ENCODE measurements at places on chromosomes 6 and 20. TPM values are rescaled to one million over a fixed set of nuclear protein-coding genes. Genes with fewer than 3 reads are reported as not detected.

GRCh38 chr20:23554401-23554800 is 13.9 kb downstream of the CST9L start:
- DNase-seq, result no peak

- DNase-seq, result no peak
Observed at GRCh38 chr6:55778705-55779104, 96.7 kb downstream of the BMP5 start.

DNA sequence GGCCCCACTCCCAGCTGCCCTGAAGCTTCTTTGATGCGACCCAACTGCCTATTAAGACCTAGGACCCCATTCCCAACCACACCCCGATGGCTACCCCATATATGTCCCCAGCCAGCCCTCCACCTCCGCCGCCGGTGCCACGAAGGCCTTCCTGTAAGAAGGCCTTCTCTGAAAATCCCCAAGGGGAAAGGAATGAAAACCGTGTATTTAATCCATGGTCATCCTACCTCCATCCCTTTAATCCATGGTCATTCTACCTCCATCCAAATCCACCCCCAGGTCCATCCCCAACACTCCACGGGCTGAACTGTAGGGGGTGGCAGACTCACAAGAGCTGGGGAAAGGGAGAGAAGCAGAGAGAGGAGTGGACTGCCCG is 545 bp upstream of the VSX1 start:
- DNase-seq, result no peak

GRCh38 chr6:77561768-77562314 is 91.0 kb upstream of the MEI4 start:
- DNase-seq, result no peak

- no peak for DNase-seq
Observed at GRCh38 chr6:56725254-56725653, 82.6 kb upstream of the DST start.

- no peak for DNase-seq
Observed at GRCh38 chr6:26133730-26134129, 46.5 kb downstream of the HFE start.

- DNase-seq, result no peak
Observed at GRCh38 chr20:36720510-36720909, 25.4 kb downstream of the NDRG3 start.

GRCh38 chr6:135173989-135174484 is 7.1 kb upstream of the MYB start:
- no peak for DNase-seq

DNA sequence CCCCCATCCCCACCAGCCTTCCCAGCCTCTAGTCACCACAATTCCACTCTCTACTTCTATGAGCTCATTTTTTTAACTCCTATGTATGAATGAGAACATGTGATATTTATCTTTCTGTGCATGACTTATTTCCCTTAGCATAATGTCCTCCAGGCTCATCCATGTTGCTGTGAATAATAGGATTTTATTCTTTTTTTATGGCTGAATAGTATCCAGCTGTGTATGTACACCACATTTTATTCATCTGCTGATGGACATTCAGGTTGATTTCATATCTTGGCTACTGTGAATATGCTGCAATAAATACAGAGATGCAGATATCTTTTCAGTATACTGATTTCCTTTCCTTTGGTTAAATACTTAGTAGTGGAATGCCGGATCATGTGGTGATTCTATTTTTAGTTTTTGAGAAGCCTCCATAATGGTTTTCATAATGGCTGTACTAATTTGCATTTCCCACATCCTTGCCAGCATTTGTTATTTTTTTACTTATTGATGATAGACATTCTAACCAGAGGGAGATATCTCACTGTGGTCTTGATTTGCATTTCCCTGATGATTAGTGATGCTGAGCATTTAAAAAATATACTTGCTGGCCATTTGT is 194.9 kb downstream of the PACRG start:
- no peak for DNase-seq

GRCh38 chr6:105485456-105485855 is 82.6 kb upstream of the PREP start:
- no peak for DNase-seq

GRCh38 chr6:83072726-83073125 is 5.3 kb downstream of the DOP1A start:
- no peak for DNase-seq

DNA sequence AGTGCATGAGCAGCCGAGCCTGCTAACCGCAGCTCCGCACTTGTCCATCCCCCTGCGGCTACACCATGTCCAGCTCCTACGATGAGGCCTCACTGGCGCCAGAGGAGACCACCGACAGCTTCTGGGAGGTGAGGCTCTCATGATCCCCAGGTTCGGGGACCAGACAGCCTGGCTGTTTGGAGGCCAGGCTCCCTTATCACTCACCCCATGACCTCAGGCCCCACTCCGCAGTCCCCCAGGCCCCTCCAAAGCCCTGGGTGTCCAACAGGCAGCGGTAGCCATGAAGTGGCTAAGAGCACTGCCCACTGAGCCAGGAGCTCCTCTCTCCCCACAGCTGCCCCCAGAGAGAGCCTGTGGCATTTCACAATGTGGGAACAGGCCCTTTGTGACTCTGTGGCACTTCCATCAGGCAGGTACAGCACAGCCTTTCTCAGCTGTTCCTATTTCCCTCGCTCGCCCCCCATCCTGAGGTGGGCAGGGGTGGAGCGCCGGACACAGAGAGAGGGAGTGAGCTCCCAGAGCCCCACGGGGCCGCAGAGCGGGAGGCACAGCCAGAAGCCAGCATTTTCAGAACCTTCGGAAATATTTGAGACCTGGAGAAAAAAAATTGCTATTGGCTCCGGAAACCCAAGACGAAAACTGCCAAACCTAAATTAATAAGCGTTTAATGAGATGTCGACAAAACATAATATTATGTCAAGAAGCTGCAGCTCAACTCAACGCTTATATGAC is 29.7 kb downstream of the SPDEF start:
- no peak for DNase-seq

DNA sequence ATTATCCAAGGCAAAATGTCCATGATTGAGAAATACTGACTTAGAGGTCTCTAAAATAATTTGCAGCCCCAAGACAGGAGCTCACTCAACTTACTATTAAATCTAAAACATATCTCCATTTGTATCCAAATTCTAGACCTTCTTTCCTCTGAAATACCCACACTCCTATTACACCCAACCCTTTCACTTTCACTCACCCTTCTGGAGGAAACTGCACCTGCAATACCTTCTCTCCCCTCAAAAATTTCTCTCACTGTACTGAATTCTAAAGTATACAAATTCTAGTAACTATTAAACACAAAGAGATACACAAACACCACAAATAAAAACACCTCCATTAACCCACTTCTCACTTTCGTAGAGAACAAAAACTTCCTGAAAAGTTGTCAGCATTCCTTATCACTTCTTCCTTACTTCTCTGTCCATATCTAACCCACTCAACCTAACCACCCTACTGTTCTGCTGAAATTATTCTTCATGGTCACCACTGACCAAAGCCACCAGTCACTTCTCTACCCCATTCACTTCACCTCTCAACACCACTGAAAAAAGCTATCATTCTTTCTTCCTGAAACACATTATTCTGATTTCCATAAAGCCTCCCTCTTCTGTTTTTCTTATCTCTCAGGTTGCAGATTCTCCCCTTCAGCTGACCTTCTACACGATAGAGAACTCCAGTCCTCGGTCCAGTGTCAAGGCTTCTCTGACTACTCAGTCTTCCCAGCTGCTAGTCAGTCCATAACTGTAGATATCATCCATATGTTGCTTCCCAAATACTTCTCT is 12.0 kb downstream of the LMBRD1 start:
- no peak for DNase-seq

- no peak for DNase-seq
Observed at GRCh38 chr6:143806282-143807102, 36.6 kb upstream of the LTV1 start.

DNA sequence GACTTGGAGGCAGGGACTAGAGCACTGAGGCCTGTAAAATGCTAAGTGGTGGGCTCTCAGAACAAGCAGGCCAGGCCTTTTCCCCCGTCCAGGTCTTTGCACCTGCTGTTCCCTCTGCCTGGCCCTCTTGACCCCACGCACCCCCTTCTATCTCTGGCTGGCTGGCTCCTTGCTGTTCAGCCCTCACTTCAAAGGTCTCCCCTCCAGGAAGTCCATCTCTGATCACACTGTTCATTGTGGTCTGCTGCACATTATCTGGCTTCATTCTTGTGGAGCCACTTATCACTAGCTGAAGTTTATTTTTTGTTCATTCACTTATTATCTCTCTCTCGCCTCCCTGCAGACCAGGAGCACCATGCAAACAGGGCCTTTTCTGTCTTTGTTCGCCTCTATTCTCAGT is 24.5 kb downstream of the SLC13A3 start:
- DNase-seq, result no peak

GRCh38 chr20:19944772-19945459 is 72.2 kb upstream of the NAA20 start:
- DNase-seq, result no peak

DNA sequence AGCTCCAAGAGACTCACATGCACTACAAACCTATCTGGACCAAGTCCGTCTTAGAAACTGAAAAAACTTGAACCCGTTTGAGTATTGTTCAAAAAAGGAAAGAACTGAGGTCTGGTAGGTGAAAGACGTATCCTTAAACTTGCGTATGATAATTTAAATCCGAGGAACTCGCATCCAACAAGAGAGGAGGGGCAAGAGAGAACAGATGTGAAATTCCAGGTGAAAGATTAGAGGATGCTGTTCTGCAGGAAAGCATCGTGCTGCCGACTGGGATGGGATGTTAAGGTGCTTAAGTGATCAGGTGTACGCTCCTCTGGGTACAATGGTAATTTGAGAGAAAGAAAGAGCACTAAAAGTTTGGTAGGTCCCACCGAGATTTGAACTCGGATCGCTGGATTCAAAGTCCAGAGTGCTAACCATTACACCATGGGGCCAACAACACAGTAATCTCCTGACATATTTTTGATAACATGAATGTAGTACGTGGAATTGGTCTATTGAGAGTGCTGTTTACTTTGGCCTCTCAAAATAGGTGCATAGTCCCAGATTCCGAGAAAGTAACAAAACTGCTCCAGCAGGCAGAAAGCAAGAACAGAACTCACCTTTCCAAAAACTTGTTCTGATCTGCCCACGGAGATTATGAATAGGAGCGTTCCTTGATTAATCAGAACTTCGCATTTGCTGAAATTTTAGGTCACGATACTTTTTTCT is 53.5 kb upstream of the BTN3A2 start:
- DNase-seq, result no peak

- DNase-seq, result no peak
Observed at GRCh38 chr6:148332088-148332487, 10.6 kb upstream of the SASH1 start.

GRCh38 chr6:22350109-22350508 is 53.3 kb upstream of the PRL start:
- DNase-seq, result no peak

- DNase-seq, result no peak
Observed at GRCh38 chr6:16756660-16757255, 4.5 kb downstream of the ATXN1 start.

DNA sequence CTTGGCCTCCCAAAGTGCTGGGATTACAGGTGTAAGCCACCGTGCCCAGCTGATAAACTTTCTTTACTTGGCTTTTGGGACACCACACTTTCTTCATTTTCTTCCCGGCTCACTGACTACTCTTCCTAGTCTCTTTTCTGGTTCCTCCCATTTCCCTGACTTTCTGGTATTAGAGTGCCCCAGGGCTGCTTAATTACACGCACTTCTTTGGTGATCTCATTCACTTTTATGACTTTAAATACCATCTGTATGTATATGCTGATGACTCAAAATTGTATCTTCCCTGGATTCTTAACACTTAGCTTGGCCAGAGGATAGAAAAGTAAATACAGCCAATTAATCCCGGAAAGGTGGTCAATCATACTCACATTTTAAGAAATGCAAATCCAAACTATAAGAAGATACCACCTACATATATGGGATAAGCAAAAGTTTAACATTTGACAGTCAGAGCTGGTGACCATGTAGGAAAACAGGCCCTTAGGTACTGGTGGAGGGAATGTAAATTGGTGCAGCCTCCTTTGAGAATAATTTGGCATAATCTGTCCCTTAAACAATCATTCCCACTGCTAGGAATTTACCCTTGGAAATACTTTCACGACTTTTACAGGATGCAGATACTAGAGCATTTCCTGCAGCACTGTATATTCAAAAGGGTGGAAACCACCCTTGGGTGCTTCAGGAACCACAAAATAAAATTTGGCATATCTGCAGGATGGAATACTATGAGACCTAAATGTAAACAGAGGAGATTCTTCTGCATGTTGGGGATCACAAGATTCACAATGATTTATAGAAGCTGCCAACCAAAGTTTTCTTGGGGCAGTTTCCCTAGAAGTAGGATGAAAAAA is 9.4 kb upstream of the NANP start:
- no peak for DNase-seq

GRCh38 chr20:2255926-2256531 is 39.8 kb upstream of the TGM3 start:
- no peak for DNase-seq

BMP6 gene
- total RNA-seq, result 2.6 TPM

NKAIN4 gene
- not detected for total RNA-seq

SLC22A16 gene
- not detected for total RNA-seq

TTK gene
- total RNA-seq, result 0.32 TPM

BTNL2 gene
- total RNA-seq, result not detected

RBM38 gene
- 91.5 TPM for total RNA-seq
